Activated T-cell treated with anti-CD3 and anti-CD28 coated beads for 4 hours (primary cell): ENCODE measurements at places on chromosomes 2 and 18.

GRCh38 chr2:69278366-69278765 is 108.7 kb downstream of the GFPT1 start:
- no peak for DNase-seq

DNA sequence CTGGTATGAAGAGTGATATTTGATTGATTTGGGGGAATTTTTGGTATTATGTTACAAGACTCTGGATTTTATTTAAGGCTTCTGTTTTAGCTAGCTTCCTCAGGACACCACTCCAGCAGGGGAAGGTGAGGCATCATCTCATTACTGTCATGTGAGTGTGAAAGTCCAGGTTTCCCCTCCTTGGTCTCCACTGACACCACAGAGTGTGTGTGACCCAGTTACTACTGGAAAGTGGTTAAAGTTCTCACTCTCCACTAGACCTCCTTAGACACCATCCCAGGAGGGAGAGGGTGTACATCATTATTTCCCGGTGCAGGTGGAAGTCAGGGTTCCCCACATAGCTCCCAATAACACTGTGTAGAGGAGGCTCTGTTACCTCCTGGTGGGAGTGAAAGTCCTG is 35.8 kb upstream of the EPG5 start:
- no peak for DNase-seq

- no peak for DNase-seq
These were observed 63.1 kb downstream of the RHOB start for GRCh38 chr2:20509770-20510490.

DNA sequence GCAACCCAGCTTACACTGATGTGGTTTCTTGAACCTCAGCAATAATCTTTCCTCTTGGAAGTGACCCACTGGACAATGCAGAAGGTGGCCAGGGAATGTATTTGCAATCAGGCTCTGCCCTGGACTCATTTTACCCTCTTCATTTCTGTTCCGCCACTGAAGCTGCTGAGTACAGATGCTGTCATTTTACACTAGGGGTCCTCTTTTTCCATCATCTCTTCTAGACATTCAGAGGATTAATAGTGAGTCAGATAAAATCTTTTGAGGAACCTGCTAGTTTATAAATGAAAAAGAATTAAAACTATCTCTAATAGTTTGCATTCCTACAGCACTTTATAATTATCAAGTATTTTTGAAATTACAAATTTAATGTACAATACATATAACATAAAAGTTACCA is 87.9 kb upstream of the PNPT1 start:
- no peak for DNase-seq

DNA sequence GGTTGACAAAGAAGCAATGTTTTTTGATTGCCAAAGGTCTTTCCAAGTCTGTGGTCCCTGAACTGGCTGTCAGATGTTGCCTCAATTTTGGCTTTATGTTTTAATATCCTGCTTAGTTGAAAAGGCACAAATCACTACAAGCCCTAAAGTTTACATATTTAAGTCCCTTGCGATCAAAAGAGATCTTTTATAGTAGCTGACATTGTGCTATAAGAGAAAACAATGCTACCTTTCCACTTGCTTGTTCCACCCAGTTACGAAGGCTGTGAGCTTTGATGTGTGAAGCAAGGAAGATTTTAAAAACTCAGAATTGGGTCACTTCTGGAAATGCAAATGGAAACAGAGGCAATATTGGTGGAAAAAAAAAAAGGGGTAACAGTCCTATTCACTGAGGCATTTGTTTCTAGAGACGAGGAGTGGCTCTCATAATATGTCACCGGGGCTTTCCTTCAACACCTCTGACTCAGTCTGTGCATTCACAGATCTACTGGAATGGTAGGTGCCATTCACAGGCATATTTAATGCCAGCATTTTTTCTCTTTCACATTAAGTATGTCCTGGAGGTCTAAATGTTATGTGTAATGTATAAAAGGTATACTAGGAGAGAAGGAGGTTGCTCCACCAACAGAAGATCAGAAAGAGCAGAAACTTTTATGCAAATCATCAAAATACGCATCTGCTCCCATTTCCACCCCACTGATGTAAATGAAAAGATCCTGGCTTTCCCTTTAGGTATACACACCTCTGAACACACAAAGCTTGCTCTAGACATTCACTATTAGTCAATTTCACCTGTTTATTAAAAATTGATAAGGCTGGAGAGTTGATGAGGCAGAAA is 91.8 kb downstream of the TGIF1 start:
- DNase-seq = no peak

DNA sequence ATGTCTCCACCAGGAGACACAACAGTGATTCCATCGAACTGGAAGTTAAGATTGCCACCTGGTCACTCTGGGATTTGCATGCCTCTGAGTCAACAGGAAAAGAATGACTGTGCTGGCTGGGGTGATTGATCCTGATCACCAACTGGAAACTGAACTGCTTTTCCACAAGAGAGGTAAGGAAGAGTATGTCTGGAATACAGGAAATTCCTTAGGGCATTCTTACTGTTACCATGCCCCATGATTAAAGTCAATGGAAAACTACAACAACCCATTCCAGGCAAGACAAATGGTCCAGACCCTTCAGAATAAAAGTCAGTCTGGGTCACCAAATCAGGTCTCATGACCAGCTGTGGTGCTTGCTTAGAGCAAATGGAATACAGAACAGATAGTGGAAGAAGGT is 12.0 kb upstream of the DDX1 start:
- no peak for DNase-seq

GRCh38 chr2:20015482-20016083 is 3.1 kb upstream of the MATN3 start:
- no peak for DNase-seq
